ENCODE measurements at places on chromosomes 4 and X.

GRCh38 chrX:109623997-109624396 lies 975 bp downstream of the KCNE5 start:
- DNase-seq, result no peak

DNA sequence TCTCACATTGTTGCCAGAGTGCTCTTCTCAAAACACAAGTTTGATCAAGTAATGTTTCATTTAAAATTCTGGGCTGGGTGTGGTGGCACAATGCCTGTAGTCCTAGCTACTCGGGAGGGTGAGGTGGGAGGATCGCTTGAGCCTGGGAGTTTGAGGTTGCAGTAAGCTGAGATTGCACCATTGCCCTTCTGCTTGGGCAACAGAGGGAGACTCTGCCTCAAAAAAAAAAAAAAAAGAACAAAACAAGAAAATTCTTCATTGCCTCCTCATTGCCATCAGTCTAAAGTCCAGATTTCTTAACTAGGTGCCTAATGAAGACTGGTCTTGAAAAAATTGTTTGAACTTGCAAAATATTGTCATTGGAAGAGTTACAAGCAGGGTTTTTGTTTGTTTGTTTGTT lies 120.1 kb downstream of the MFAP3L start:
- no peak for DNase-seq

GRCh38 chr4:81343046-81343445 lies 128.0 kb upstream of the PRKG2 start:
- DNase-seq, result no peak

DNA sequence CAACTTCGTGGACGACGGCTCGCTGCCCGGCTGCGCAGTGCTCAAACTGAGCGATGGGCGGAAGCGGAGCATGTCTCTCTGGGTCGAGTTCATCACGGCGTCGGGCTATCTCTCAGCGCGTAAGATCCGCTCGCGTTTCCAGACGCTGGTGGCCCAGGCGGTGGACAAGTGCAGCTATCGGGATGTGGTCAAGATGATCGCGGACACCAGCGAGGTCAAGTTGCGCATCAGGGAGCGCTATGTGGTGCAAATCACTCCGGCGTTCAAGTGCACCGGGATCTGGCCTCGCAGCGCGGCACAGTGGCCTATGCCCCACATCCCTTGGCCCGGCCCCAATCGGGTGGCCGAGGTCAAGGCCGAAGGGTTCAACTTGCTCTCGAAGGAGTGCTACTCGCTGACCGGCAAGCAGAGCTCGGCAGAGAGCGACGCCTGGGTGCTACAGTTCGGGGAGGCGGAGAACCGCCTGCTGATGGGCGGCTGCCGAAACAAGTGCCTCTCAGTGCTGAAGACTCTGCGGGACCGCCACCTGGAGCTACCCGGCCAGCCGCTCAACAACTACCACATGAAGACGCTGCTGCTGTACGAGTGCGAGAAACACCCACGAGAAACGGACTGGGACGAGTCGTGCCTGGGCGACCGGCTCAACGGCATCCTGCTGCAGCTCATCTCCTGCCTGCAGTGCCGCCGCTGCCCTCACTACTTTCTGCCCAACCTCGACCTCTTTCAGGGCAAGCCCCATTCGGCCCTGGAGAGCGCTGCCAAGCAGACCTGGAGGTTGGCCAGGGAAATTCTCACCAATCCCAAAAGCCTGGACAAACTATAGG lies 1.5 kb downstream of the MAB21L2 start:
- no peak for DNase-seq

GRCh38 chr4:136526517-136526916 lies 1005.8 kb downstream of the PCDH18 start:
- no peak for DNase-seq

DNA sequence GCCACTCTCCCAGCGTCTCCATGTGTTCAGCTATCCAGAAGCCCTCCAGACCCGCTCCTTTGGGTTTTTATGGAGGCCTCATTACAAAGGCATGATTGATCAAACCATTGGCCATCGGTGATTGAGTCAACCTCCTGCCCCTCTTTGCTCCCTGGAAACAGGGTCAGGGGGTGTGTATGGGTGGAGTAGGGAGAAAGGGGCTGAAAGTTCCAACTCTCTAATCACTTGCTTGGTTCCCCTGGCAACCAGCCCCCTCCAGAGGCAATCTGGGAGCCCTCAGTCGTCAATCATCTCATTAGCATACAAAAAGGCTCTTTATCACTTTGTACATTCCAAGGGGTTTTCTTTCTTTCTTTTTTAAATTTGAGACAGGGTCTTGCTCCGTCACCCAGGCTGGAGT lies 2.3 kb downstream of the TRIM2 start:
- no peak for DNase-seq

DNA sequence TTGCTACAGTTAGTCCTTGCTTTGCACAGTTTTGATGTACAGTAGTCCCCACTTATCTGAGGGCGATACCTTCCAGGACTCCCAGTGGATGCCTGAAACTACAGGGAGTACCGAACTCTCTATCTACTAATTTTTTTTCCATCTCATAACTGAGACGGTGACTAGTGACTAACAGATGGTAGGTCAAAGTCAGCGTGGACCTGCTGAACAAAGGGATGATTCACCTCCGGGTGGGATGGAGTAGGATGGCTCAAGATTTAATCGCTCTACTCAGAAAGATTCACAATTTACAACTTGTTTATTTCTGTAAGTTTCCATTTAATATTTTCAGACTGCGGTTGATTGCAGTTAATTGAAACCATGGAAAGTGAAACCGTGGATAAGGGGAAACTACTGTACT lies 655.8 kb downstream of the ZNF674 start:
- DNase-seq, result no peak
